ENCODE measurements at places on chromosomes 6 and 20.

GRCh38 chr6:160042788-160043301 is 74.0 kb downstream of the IGF2R start:
- no peak for DNase-seq

- DNase-seq, result no peak
Measured at GRCh38 chr6:163460307-163460782, 45.8 kb downstream of the QKI start.

GRCh38 chr6:31559958-31560696 is 12.0 kb upstream of the LTA start:
- DNase-seq, result no peak

DNA sequence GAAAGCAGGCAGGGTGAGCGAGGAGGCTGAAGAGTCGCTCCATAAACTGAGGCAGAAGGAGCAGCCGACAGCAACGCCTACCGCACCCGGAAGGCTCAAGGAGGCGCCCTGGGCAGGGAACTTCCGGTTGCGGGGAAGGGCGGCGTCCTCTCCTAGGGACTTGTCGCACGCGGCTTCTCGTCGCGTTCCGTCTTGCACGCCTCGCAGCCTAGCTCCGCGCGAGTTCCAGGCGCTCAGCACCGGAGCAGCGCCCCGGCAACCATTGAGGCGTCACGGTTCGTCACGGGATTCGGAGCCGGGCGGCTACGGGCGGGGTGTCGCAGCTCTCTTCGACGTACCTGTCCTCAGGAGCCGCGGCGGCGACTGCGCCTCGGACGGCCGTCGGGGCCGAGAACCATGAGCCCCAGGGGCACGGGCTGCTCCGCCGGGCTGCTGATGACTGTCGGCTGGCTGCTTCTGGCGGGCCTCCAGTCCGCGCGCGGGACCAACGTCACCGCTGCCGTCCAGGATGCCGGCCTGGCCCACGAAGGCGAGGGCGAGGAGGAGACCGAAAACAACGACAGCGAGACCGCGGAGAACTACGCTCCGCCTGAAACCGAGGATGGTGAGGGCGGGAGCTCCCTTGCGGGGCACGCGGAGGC is at the start of gene SPACA1:
Gene SPACA1 (plus strand): TSS at position 332 of the 641 bp plus-strand sequence. CDS start 65 bp downstream, at position 397.
- no peak for DNase-seq

- DNase-seq, result no peak
Measured at GRCh38 chr20:58043236-58044140, 185.0 kb downstream of the ANKRD60 start.

GRCh38 chr6:12504325-12504966 is 212.1 kb upstream of the PHACTR1 start:
- DNase-seq, result no peak

DNA sequence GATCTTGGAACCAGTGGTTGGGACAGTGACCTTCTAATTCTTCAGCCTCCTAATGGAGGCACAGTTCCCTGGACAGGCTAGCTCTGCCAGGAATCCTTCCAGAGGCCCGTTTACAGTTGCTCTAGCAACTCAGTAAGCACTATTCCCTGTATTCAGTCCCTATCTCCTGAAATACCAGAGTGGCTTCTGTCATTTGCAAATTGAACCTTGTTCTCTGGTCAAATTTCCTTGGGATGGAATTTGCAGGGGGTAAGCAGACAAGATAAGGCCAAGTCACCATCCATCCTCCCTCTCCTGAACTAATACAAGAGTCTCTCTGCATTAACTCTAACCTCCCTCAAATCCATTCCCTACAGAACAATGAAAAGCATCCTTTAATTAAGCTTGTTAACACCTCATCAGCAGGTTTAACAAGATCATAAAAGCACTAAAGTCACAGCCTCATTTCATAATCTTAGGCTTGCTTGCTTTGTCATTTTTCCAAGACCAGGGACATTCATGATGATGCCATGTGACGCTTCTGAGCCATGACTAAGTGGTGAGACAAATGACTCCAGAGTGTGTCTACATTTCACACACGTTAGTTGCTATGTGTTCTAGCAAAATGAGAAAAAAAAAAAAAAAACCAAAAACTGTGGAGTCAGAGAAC is 37.1 kb downstream of the SLC22A23 start:
- no peak for DNase-seq

DNA sequence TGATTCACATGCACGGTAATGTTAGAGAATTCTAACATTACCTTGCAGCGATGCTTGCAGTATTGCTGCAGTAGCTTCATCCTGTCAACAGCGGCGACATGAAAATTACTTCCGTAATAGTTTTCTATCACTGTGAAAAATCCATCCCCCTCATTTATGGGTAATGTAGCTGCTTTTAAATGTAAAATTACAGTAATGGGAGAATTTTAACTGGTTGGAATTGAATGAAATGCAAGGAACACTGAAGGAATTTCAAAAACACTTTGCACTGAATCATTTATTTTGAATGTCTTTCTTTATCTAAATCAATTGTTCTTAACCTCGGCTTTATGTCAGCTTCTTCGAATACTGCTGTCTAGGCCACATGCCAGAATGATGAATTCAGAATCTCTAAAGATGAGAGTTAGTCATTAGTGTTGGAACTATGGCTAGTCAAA is 102.4 kb upstream of the HIVEP1 start:
- no peak for DNase-seq

DNA sequence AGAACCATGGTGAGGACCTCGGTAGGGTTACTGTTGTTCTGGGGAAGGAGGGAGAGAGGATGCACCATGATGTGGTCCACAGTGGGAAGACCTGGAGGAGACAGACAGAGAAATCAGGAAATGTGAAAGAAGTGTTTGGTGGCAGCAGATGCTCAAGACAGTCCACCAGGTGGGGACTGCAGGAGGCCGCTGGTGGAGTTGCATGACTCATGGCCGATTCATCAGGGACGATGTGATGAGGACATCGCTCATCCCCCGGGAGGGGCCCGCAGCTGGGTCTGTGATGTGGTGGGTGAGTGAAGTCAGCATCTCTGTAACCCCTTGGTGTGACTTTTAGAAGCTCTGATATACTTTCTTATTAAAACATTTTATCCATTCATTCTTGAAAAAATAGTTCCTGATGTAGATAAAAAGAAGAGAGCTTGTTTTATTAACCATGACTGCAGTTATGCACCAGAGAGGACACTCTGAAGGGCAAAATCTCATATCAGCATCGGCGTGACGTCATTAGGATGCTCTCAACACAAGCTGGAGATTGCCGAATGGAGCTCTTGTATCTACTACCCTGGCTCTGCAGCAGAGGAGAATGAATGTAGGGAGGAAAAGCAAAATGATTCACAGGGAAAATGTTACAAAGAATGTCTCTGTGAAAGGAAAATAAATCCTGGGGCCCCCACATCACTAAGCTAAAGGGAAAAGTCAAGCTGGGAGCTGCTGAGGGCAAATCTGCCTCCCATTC is 71.2 kb downstream of the RAMACL start:
- DNase-seq, result no peak

DNA sequence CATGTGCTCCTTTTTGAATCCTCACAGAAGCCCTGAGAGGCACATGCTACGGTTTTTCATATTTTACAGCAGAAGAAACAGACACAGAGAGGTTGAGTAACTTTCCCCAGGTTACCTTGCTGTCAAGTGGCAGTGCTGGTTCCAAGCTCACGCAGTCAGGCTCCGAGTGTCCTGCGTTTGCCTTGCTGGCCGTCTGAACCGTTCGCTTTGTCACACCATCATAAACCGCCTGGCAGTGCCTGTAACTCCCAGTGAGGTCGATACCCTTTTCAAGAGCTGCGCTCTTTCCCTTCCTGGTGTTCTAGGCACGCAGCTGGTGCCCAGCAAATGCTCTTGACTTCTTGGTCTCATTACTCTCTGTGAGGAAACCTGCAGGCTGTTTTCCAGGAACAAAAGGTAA is 31.3 kb upstream of the KCNG1 start:
- DNase-seq, result no peak

DNA sequence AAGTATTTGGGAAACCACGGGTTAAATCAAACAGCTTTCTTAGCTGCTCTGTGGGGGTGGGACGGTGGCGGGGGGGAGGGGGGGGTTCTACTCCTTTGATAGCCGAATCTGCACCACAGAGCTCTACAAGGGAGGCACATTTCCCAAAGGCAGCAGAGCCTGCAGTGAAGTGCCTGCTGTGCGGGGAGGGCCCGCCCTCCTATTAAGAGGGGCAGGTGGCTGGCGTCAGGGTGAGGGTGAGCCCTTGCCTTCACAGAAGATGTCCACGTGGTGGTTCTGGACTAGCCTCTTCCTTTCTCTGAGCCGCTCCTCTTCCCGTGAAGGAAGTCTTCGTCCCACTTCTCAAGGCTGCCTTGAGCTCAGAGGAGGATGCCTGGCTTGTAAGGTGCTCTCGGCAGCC is 174.9 kb upstream of the THBS2 start:
- DNase-seq, result no peak

DNA sequence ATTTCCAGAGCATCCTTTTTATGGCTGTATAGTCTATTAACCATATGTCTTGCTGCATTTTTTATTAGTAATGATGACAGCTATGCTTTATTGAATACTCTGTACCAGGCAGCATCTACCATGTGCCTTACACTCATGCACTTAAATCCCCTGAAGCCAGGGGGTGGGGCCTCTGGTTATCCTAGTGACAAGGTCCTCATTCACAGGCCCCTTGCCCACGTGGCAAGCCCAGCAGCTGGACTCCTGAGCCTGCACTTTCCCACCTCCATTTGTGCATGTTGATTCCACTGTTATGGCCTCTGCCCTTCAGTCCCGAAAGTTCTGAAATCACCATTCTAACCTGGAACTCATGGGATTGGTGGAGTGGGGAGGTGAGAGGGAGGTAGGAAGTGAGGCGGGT is 22.3 kb downstream of the ACTR5 start:
- no peak for DNase-seq

DNA sequence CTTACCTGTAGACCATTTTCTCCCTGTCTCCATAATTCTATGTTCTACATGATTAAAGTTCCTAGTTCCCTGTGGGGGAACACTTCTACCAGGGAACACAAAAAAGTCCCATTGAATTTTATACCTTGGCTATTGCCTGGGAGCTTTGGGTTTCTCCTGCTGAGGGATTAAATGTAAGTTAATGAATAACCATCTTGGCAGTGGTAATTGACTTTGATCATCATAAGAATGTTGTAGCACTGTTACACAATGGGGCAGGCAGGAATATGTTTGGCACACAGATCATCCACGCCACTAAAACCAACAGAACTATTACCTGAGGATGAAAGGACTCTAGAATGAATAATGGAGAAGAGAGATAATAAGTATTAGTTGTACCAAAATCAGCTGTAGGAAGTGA is 1106.2 kb upstream of the GJE1 start:
- no peak for DNase-seq

- no peak for DNase-seq
Measured at GRCh38 chr20:63574829-63575743, 1.0 kb upstream of the HELZ2 start.

GRCh38 chr6:163836876-163837690 is 422.6 kb downstream of the QKI start:
- DNase-seq, result no peak

DNA sequence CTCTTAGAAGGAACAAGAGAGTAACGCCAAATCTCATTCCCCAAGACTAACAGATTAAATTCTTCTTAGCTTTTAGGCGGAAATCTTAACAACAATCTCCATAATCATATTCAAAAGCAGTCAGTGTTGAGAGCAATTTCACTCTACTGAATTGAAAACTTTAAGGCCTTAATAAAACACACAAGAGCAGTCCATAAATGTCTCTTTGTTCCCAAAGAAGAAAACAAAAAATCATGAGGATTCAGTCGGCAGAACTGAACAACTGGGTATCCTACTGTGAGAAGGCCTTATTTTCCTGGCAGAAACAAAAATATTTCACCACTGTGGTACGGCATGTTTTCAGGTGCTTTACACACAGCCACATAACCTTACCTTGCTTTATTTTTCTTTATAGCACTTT is 14.4 kb downstream of the ABHD12 start:
- no peak for DNase-seq

DNA sequence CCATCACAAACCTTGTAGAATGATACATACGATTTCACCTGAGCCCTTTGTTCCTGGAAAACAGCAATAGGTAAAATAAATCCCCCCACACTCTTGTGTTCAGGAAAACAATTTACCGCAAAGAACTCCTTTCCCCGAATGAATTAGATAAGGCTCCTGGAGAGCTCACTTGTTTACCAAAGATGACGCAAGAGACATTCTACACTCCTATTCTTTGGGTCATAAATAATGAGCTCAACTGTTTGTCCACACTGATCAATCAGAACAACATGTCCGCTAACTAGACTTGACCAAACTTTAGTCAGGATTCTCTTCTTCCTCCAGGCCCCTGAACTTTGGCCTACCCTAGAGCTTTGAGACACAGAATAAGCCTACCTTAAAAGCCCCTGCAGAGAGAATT is 271.9 kb upstream of the OPRM1 start:
- DNase-seq, result no peak

Data from NCI-H1092 (cell line).